ENCODE measurements at places on chromosomes 5 and 9.

- no peak for DNase-seq
These were observed 5.2 kb downstream of the IL13 start for GRCh38 chr5:132662925-132663770.

- DNase-seq: no peak
These were observed 1666.1 kb upstream of the WWC1 start for GRCh38 chr5:166625210-166625865.

DNA sequence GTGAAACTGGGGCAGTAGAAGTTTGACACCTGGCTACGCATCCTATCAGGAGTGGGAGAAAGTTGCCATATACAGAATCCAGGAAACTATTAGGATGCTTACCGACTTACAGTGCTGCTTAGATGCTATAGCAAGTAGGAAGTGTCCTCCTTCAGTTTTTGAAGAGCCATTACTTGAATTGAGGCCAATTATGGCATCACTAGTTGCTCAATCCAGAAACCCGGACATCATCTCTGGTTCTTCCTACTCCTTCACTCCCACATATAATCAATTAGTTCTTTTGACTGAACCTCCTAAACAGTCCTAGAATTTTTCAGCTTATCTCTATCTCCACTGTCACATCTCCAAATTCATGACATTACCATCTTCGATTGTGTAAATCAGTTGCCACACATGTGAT, 41.8 kb upstream of the UGCG start:
- DNase-seq: no peak

GRCh38 chr5:105145152-105145551, 1582.6 kb upstream of the NUDT12 start:
- DNase-seq: no peak

- DNase-seq: no peak
These were observed 105.1 kb upstream of the CTSL start for GRCh38 chr9:87620731-87621322.

DNA sequence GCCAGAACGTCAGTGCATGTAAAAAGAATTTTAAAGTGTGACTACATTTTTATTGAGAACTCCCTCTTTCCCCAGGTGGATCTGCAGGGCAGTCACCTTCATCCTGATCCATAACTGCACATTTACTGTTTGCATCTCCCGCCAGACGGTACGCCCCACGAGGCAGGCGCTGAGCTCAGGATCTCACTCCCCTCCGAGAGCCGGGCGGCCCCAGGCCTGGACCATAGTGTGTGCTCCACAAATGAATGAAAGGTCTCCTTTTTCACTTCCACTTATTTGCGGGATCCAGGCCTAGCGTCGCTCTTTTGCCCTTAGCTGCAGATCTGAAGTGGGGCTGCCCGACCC, 378 bp downstream of the DROSHA start:
- DNase-seq: no peak

DNA sequence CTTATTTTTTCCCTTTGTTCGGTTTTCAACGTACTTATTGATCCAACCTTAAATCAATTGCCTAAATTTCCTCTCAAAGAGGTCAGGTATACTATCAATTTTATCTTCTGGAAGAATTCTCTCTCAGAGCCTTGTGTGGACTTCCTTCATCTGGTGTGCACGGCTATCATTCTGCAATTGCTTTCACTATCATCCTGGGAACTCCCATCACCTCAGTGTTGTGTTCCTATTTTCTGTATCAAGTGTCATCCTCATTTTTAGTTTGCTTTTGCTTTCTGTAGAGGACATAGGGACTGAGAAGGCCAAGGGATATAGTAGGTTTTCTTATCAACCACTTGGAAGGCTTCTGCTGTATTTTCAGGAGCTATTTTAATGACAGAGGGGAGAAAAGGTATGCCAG, 11.3 kb downstream of the STOM start:
- DNase-seq: no peak

All from cortex of kidney (tissue), 1 donor.